RCC 7860 (cell line): ENCODE measurements at places on chromosomes 1 and 21.
A peak's percentile ranks its signal among the peaks of the same experiment; 100 is the strongest.

GRCh38 chr1:155083865-155084721 is 5.5 kb downstream of the EFNA3 start:
- DNase-seq = peak; percentile 18

- DNase-seq = peak; percentile 80
Measured at GRCh38 chr1:242629396-242629795, 104.9 kb upstream of the PLD5 start.

DNA sequence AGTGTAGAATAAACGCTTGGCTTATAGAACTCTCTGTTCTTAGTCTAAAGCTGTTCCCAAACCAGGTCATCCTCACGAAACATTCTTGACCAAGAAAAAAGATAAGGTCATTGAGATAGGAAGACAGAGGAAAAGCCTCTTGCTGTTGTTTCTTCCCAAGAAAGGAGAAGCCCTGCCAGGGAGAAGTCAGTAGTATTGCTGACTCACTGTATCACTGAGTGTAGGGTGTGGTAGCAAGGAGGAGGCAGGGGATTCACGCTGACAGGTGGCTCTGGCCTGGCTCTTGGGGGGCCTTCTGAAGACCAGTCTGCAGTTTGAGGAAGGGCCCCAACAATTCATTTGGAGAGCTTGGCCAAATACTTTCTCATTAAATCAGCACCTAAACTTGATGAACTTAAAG is 97.8 kb downstream of the CD247 start:
- DNase-seq = no peak

DNA sequence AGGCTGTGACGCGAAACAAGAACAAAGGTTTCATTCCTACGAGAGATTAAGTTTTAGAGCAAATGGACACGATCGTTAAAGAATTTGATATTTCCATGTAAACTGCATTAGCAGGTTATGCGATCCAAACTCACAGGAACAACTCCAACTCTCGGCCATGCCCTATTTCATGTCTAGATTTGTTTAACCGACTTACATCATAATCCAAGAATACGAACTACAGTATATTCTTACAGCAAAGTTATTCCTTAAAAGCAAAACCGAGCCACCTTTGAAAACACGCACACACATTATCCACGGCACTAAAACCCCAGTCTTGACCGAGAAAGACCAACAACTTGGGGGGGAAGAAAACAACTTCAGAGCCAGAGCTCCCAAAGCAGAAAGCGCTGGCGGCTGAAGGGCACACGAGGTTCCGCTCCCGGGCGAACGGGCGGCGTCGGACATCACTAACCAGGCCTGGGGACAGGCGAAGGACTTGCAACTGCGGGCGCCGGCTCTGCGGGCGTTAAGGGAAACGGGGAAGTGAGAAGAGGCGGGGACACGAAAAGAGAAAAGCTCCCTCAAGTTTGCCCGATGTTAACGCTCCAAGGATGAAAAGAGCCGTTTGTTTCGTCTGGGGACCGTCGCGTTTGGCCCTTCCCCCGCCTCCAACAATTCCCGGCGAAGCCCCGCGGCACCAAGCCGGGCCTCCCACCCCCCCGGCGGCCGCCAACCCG is 690 bp downstream of the B3GALNT2 start:
- DNase-seq = peak; percentile 31

DNA sequence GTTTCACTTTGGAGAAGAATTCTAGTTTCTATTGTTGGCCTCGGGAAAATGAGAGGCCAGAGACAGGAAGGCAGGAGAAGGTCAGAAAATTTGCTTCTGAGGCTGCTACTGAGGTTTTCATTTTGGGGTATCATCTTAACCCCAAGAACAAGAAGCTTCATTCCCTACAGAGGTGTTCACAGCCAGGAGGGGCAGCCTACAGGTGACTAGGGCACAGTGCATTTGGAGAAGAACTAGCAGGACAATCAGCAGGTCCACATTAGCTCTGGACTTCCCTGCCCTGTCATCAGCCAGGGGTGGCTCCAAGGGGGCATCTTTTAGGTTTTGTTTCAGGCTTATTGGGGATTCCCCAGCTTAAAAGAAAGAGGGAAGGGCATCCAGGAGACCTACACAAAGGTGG is 12.1 kb upstream of the ZNF496 start:
- DNase-seq = no peak

DNA sequence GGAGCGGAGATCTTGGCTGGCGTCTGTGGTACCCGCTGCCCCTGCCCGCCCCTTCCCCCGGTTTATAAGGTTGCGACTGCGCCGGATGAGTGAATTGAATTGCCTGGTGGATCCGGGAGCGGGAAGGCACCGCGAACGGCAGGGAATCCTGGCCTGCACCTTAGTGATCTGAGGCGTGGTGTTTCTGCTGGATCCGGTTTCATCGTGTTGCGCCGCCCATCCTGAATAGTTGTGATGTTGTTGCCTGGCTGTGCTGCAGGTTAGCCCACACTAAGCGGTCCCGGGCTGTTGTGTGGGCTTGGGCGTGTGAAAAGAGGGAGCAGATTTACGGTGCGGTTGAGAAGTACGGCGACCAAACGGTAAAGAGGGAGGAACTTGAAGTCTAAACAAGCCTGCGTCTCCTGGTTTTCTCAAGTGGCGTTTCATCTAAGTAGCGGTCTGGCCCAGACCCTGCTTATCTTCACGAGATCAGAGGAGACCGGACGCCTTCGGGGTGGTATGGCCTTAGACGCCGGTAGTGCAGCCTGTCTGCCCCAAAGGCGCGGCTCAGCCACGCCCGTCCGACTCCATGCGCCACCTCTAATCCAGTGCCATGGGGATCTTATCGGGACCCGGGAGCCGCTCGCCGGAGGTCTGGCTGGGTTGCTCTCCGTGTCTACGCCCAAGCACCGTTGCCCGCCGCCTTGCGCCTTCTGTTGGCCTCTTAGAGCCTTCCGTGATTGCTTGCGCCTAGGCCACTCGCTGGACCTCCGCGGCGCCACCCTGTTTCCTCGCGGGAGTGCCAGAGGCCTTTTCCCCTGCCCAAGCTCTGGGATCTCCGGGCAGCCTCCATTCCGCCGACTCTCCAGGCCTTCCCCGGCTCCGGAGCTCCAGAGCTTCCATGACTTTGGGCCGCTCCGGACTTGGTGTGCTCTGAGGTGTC is 87.5 kb upstream of the RHOU start:
- DNase-seq = peak; percentile 69

- DNase-seq = no peak
Measured at GRCh38 chr1:234836045-234836681, 226.2 kb upstream of the IRF2BP2 start.

- no peak for DNase-seq
Measured at GRCh38 chr1:9992910-9993309, 4.1 kb upstream of the RBP7 start.

GRCh38 chr1:211327346-211327921 is 801 bp downstream of the TRAF5 start:
- DNase-seq = no peak

GRCh38 chr1:226700861-226701260 is 38.2 kb downstream of the ITPKB start:
- no peak for DNase-seq

DNA sequence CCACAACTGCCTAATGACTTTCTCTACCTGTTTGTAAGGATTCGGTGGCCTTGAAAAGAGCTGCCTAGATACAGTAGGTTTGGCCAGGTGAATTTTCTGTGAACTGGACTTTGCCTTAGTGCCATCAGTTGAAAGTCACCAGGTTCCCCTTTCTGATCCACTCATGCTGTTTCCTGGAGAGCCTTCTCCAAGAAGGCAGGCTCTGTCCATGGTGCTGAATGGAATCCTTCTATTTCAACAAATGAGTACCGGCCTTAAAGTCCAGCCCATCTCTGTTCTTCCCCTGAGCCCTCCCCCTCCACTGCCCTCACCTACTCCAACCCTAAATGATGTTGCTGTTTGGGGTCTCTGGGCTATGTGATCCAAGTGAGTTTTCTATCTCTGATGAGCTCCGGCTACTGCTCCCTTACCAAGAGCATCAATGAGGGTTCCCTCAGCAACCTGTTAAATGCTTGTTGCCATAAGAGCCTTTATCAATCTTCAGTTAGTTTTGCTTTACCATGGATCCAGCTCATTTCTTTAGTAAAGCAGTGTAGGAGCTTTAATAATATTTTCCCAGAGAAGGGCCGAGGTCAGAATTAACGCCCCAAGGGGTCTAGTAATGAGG is 500.4 kb downstream of the PTPRU start:
- DNase-seq = peak; percentile 13

DNA sequence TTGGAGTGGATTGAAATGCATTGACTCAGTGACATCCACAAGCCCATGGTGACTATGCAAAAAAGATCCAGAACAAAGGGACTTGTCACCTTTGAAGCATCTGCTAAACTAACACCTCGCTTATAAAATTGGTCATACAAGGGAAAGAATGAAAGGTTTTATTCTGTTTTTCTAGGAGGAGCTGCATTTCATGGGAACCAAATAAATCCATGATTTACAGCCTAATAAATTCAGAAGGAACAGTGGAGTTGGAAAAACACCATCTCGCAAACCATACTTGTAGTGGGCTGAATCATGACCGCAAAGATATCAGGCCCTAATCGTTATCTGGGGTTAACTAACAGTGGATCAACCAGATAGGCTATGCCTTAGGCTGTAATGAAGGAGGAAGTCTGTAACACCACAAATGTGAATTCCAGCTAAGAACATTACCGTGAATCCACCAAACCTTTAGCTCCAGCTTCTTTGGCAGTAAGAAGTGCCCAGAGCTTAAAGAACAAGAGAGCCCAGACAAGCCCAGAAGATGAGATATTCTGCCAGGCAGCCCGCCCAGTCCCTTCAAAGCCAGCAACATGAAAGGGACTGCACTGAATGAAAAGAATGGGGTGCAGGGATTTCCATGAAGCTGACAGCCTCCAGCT is 27.4 kb downstream of the RSPH1 start:
- DNase-seq = no peak

DNA sequence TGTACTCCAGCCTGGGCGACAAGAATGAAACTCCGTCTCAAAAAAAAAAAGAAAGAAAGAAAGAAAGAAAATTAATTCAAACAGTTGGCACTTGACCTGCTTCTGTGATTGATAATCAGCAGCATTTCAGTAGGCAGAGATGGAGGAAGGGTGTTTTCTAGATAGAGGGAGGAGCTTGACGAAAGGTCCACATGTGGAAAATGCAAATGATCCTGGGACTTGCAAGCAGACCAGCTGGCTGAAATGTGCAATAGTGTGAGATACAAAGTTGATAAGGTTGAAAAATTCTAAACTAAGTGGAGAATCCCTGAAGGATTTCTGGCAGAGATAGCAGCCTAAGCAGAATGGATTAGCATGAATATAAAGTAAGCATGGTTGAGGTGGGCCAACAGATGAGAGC is 4.2 kb downstream of the ELAPOR1 start:
- DNase-seq = no peak

- no peak for DNase-seq
Measured at GRCh38 chr1:185862235-185862634, 128.0 kb downstream of the HMCN1 start.

- DNase-seq = no peak
Measured at GRCh38 chr21:46637952-46638746, 2.7 kb downstream of the PRMT2 start.

DNA sequence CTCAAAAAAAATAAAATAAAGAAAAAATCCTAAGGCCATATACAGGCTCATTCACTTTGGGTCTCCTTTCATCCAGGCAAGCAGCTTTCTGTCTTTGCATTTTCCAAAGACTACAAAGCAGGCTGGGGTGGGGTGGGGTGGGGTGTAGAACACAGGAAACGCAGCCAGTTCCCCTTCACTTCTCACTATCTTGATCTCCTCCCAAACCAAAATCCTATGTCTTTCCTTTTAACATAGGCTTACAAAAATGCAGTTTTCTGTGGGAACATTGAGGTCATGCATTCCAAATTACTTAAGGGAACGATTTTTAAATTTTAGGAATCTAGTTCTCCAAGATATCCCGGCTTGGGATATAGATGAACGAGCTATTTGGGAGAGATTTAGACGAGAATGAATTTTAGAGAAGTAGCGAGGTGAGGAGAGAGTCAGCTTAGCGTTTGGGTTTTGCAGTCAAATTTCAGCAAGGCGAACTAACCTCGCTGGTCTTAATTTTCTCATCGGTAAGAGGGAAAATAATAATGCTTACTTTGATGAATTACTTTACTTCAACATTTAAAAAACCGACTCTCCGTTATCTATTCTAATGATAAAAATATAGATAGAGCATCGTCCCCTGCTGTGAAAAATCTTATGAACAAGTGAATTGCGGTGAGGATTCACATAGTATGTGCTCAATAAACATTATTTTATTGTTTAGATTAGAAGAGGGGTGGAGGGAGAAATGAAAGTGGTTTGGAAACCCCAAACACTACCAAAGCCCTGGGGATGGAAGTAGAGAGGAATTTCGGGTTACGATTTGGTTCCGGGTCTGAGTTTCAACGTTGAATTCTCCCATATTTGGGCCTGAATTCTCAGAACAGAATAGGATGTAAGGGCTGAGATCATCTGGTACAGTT is 735 bp upstream of the STX12 start:
- DNase-seq = no peak

- no peak for DNase-seq
Measured at GRCh38 chr21:37139902-37140301, 66.8 kb downstream of the TTC3 start.

DNA sequence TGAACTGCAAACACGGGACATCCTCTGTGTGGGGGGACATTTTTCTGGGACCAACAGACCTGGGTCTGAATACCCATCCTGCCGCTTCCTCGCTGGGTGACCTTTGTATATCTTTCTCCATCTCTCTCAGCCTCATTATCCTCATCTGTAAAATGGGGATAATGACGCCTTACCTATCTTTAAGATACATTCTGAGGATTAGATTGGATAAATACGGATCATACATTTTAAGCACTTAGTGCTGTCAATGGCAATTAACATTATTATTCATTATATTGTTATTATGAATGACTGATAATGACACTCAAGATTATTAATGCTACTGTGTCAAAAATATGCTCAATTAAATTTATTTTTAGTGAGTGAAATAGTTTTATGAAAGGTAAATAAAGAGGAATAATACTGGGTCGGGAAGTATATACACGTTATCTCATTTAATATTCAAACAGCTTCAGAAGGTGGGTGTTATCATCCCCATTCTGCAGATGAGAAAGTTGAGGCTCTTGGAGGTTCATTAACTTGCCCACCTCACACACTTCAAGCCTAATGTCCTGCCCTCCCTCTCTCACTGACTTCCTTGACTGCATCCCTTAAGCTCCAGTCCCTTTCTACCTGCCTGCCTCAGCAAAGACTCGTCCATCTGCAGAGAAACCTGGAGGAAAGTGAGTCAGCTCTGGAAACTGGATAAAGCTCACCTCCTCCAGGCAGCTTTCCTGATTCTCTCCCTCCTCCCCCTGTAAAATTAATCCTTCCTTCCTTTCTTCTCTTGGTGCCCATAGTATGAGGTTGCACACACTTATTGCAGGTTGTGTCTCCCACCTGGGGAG is 120.7 kb upstream of the JUN start:
- no peak for DNase-seq

GRCh38 chr1:232568331-232568852 is 61.5 kb downstream of the SIPA1L2 start:
- no peak for DNase-seq

- DNase-seq = no peak
Measured at GRCh38 chr1:38068220-38068979, 21.8 kb upstream of the POU3F1 start.

- no peak for DNase-seq
Measured at GRCh38 chr1:151832318-151832980, 847 bp upstream of the RORC start.
